ENCODE measurements at places on chromosomes 1 and 21.
A peak's percentile ranks its signal among the peaks of the same experiment; 100 is the strongest.

GRCh38 chr1:41354956-41355355, 6.3 kb upstream of the FOXO6 start:
- no peak for DNase-seq

DNA sequence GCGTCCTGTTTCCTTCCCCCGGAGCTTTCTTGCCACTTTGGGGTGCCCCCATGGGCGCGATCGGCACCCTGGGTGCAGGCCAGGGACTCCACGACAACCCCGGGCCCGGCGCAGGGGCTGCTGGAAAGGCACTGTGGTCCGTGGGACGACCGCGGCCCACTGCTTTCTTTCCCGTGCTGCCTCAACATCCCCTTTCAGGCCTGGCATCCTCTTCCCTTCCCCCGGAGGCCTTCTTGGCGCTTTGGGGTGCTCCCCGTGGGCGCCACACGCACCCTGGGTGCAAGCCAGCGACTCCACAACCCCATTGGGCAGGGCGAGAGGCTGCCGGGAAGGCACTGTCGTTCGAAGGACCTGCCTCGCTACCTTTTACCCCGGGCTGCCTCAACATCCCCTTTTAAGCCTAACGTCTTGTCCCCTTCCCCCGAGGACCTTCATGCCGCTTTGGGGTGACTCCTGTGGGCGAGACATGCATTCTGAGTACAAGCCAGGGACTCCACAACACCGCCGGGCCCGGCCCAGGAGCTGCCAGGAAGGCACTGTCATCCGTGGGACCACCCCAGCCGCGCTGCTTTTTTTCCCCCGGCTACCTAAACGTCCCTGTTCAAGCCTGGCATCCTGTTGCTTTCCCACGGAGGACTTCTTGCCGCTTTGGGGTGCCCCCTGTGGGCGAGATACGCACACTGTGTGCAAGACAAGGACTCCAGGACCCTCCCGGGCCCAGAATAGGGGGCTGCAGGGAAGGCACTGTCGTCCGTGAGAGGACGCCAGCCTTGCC, 137.8 kb downstream of the LIPI start:
- DNase-seq = no peak

GRCh38 chr1:156697481-156697880, 7.9 kb downstream of the CRABP2 start:
- DNase-seq = peak; percentile 57

DNA sequence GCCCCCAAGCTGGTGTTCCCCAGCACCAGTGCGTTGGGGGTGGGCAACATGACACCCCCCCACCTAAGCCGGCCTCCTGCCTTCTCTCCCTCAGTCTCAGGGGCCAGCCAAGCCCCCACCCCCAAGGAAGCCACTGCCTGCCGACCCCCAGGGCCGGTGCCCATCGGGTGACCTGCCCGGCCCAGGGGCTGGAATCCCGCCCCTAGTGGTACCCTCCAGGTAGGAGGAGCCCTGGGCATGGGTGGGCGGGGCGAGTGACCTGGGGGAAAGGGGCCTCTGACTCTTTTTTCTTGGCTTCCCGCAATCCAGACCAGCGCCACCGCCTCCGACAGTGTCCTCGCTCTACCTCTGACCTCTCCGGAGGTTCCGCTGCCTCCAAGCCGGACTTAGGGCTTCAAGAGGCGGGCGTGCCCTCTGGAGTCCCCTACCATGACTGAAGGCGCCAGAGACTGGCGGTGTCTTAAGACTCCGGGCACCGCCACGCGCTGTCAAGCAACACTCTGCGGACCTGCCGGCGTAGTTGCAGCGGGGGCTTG, 1.3 kb upstream of the EFNA4 start:
- DNase-seq = no peak

GRCh38 chr1:181119093-181119989, 30.8 kb downstream of the IER5 start:
- DNase-seq = peak; percentile 98

DNA sequence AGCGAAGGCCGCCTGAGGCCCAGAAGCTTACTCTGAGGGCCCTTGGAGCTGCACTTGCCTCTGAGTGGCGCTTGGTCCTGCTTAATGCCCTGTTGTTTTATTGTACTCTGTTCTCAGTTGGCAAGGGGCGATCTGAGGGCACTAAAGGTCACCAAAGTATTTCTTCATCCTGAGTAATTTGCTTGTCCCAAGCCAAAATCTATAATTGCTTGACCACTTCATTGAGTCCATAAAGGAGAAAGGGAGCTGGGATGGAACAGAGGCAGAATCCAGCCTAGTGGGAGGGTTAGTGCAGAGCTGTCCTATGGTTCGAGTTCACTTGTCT, 376 bp upstream of the NUAK2 start:
- DNase-seq = no peak

GRCh38 chr1:165884009-165884689, 56.7 kb downstream of the UCK2 start:
- peak; percentile 39 for DNase-seq

DNA sequence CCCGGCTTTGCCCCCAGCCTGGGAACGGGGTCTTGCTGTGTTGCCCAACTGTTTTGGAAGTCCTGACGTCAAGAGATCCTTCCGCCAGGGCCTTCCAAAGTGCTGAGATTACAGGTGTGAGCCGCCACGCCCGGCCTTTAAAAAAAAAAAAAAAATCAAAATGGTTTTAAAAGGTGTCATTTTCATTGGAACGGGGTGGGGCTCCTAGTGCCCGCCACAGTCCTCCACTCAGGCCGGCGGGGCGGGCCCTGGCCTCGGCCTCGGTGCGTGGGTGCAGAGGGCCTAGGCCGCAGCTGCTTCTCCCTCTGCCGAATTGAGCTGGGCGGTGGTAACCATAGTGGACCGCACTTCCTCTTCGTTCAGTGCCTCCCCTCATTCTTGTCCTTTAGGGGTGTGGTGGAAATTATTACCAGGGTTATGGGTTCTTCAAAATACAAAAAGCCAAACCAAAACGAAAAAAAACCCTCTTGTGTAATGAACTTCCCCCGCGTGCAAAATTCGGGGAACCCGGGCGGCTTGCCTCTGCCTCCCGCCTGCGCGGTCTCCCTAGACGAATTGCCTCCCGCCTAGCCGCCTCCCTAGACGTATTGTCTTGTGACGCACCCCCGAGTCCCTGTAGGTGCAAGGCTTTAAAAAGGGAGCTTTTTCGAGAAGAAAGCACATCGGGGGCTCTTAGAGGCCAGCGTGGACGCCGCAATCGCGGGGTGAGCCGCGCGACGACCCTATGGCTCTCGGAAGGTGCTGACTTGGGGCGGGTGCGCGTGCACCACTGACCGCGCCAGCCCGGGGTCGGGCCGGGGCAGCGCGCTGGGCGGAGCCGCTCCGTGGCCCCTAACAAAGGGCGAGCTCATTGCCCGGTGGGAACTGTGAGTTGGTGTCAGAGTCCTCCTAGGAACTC, 10.5 kb upstream of the SPEN start:
- peak; percentile 65 for DNase-seq

GRCh38 chr1:41954533-41954944, 35.8 kb upstream of the HIVEP3 start:
- no peak for DNase-seq

- DNase-seq = peak; percentile 54
Measured at GRCh38 chr1:245645894-245646293, 491.1 kb downstream of the KIF26B start.

DNA sequence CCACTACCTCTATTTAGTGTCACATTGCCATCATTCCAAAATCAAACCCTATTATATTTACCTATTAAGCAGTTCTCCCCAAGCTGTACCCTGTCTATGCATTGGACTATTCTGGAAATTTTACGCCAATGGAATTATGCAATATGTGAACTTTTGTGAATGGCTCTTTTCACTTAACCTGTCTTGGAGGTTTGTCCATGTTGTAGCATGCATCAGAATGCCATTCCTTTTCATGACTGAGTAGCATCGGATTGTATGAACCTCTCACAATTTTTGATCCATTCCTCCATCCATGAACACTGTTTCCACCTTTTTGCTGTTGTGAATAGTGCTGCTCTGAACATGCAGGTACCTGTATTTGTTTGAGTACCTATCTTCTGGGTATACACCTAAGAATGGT, 33.7 kb downstream of the FAM163A start:
- no peak for DNase-seq

DNA sequence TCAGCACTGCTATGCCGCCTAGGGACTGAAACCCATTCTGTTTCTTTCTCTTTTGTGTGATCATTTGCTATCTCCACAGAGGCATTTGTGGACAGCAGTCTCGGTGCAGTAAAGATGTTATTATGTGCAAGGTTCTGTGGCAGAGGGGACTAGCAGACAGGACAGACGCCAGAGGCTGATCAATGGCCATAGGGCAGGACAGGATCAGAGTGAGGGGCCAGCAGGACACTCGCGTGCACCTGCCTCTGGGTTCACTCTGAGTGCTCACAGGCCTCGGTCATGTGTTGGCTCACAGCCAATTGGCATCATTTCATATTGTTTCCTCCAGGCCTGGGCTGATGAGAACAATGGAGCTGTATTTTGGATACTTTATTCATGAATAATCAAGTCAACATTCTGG, 212.6 kb downstream of the TGFB2 start:
- peak; percentile 5 for DNase-seq

DNA sequence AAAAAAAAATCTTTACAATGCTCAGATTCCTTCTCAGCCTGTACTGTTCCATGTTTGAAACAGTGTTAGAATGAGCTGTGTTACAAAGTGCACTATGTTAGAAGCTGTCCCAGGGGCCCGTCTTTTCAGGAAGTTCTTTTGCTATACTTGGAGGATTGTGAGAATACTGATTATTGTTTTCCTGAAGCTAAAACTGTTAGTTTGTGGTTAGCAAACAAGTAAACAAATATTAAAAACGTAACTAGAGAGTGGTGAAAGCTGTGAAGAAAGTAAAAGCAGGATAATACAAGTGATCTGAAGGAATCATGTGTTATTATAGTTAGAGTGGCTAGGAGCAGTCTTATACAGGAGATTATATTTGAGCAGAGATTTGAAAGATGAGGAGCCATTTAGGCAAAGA, 35.6 kb downstream of the CAMSAP2 start:
- no peak for DNase-seq

DNA sequence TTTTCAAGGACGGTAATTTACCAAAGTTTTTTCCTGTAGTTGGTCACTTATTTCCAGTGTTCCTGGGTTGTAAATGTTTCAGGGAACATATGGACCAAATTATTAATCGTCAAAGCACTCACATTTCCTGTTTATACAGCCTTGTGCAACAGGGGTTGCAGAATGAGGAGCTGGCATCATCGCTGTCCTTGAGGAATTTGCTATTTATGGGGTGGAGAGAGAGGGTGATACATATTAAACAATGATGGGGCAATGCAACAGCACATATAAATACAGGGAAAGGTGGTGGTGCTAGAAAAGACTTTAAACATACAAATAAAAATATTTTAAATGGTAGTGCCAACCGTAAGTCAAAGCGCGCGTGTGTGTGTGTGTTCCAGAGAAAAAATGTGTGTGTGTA, 369.8 kb downstream of the NPHP4 start:
- DNase-seq = no peak

GRCh38 chr21:14901482-14901958, 163.3 kb downstream of the NRIP1 start:
- no peak for DNase-seq

GRCh38 chr1:212067787-212068186, 32.2 kb downstream of the DTL start:
- no peak for DNase-seq

GRCh38 chr21:40278345-40278744, 411.1 kb downstream of the PCP4 start:
- DNase-seq = no peak

DNA sequence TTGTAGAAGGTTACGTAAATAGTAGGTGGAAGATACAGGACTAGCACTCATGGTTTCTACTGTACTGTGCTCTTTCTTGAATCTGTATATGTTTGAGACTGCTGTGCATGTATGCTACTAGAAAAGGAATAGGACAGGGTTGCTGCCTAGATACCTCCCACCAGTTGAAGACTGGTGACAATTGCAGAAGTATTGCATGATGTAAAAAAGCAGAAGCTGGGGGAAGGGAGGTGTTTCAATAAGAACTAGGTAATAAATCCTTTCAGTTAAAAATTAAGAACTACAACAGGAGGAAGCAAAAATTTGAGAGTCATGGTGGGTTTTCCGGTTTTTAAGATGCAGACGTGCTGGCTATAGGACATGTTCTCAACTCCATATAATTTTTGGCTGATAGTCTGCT, 88.1 kb downstream of the CCDC30 start:
- no peak for DNase-seq

DNA sequence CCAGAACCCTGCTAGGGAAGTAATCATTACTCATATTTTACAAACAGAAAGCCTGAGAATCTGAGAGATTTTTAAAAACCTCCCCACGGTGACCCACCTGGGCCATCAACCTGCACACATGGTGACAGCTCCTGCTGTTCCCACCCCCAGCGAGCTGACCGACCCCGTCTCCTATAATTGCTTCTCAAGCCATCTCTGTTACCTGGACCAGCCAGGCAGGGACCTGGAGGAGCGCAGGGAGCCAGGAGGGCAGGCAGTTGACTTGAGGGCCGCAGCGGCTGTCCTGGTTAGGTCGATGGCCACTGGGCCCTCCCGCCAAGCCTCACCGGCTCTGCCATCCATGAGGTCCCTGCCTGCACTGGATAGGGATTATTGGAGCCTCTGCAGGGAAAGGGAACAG, 7.7 kb downstream of the TFF2 start:
- no peak for DNase-seq

- DNase-seq = no peak
Measured at GRCh38 chr1:1437904-1438376, 2.5 kb downstream of the VWA1 start.

DNA sequence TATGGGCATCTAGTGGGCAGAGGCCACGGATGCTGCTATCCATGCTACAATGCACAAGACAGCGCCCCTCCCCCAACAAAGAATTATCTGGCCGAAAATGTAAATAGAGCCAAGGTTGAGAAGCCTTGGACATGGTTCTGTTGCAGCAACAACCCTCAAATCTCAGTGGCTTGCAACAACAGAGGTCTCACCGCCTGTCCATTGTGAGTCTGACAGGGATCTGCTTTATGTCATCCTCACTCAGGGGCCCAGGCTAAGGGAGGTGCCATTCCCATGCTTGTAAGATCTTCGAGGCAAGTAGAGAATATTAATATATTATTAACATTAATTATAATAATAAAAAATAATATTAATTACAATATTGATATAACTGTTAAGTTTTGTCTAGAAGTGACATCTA, 9.5 kb upstream of the PITHD1 start:
- DNase-seq = peak; percentile 31

- no peak for DNase-seq
Measured at GRCh38 chr1:194159941-194160340, 973.5 kb upstream of the B3GALT2 start.

DNA sequence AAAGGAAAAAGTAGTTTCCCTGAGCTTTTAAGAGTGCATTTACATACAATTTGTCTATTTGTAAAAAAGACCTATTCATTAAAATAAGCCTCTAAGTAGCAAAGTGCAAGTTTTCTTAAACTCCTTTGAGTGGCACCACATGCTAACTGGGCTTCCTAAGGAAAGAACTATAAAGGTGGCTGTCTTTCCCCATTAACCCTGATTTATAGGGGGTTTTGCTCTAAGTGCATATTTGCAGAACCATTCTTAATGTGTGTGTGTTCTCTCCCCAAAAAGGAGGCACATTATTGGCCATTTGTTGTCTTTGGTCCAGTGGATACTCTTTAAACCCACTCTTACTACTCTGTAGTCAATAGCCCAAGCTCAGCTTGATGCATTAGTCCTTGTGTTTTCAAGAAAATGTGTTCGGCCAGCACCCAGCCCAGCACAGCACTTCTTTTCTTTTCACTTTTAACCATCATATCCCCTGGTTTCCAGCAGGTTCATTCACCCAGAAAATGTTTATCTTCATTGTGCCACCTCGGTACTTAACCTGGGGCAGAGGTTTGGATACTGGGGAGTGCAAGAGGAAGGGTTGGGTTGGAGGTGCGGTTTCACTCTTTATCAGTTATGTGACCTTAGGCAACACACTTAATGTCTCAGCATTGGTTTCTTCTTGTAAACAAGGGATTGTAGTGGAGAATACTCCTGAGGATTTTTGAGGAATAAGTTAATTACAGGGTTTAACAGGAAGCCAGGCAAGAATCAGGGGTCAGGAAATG, 161.9 kb upstream of the UBE2U start:
- no peak for DNase-seq
